ENCODE measurements at places on chromosomes 1 and 21.

- DNase-seq = no peak
Observed at GRCh38 chr1:101044259-101044658, 18.7 kb upstream of the DPH5 start.

DNA sequence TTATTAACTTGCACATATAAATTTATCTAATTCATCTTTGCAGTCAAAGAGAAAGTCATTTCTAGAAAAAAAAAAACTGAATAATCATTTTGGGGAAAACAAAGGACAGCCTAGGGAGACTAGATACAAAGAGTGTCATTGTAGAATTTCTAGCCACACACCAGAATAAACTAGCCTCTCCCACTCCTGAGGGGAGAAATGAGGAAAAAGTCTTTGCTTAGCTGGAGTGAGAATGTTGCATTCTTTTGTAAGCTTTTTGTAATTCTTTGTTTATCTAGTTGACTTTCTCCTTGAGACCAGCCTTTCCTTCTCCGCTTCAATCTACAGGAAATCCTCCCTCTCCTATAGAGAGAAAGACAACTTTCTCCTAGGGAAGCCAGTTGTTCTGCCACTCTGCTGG lies 15.9 kb upstream of the CGN start:
- no peak for DNase-seq

- DNase-seq = no peak
Observed at GRCh38 chr1:69662321-69662720, 94.6 kb downstream of the LRRC7 start.

GRCh38 chr1:228397966-228398365 lies 8.7 kb downstream of the TRIM11 start:
- DNase-seq = no peak

- DNase-seq = no peak
Observed at GRCh38 chr1:147297438-147297837, 55.0 kb downstream of the CHD1L start.

GRCh38 chr1:71687376-71687775 lies 595.0 kb downstream of the NEGR1 start:
- DNase-seq = peak; percentile 72

- DNase-seq = no peak
Observed at GRCh38 chr1:8419172-8419571, 101.3 kb downstream of the SLC45A1 start.

DNA sequence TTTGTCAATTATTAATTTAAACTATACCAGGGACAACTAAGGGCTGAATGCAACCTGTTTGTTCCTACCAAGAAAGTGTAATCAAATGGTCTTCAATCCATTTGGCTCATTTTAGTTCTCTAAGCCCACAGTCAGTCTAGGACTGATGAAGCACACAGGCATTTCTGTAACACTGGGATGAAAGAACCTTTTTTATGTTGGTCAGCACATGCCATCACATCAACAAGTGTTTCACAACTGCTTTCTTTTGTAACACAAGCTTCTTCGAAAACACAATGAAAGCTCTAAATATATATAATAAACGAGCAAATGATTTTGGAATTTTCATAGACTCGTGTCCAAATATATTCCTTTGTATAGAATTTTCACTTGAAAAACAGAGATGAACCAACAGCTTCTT lies 28.8 kb downstream of the HEATR1 start:
- no peak for DNase-seq

GRCh38 chr1:26529405-26529654 lies 231 bp upstream of the RPS6KA1 start:
- no peak for DNase-seq

GRCh38 chr1:208988811-208989222 lies 594.7 kb upstream of the CAMK1G start:
- peak; percentile 40 for DNase-seq

DNA sequence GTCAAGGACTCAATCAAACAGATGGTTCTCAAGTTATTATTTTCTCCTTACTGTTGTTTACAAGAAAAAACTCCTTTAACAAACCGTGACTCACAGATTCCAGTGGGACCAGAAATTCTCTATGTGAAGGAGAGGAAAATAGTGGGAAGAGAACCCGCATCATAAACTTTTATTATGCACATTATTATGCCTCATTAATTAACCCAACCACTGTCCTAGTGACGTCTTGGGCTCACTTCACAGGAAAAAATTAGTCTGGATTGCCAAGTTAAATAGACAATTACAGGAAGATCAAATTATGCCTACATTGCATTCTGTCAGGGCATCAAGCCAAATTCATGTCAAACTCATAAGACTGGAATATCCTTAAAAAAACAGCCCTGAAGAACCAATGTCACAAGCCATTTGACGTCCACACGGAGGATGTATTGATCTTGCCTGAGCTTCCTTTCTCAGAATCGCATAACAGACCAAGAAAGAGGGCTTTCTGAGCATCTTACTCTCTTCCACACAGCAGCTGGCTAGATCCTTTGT lies 347.8 kb downstream of the DUSP10 start:
- no peak for DNase-seq

DNA sequence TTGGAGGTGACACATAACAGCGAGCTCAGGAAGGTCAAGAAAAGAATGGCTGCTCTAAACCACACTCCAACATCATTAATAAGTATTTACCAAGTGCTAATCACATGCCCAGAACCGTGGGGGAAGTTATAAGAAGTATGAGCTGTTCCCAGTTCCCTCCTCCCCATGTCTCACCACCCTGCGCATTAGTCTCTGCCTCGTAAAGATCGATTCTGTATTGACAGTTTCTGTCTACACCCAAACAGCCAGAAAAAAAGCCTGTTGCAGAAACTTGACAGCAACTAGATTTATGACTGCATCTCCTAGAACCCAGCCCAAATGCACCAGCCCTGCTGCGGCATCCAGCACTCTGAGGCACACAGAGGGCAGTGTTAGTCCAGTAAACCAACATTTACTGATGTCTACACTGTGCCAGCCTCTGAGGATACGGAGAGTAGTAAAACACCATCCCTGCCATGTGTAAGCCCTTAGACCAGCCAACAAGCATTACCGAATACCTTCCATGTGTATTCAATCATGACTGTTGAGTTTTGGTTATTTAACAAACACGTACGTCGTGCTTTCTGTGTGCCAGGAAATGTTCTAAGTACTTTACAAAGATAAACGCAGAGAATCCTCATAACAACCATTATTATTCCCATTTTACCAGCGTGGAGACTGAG lies 63.6 kb upstream of the ZBTB40 start:
- DNase-seq = no peak

DNA sequence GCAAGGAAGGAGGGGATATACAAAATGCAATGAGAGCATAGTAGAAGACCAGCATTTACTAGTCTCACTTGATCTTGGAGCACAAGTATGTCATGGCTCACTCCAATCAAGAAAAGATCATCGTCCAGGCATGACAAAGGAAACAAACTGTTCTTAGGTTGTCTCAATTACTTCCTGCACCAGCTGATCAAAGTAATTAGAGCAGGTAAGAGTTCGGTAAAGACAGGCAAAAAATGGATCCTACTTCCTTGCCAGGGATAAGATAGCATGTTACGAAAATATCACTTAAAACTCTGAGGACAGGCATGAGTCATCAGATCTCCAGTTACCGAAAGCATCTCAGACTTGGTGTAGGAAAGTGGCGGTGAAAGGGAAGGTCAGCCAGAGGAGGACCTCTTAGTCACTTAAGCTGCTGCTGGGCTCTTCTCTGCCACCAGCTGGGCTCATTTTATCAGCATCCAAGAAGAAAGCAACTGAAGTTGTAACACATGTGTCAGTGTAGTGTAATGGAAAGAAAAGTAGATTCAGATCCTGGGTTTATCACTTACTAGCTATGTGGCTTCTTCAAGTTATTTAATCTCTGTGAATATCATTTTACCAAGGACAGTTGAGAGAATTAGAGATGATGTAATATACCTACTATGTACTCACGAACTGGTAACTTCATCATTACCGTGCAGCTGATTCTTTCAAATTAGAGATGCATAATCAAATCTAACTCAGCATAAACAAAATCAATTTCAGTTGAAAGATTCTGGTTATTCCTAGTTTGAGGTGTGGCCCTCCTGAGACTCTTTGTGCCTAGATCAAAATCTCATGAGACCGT lies 46.8 kb downstream of the XCL1 start:
- DNase-seq = no peak

DNA sequence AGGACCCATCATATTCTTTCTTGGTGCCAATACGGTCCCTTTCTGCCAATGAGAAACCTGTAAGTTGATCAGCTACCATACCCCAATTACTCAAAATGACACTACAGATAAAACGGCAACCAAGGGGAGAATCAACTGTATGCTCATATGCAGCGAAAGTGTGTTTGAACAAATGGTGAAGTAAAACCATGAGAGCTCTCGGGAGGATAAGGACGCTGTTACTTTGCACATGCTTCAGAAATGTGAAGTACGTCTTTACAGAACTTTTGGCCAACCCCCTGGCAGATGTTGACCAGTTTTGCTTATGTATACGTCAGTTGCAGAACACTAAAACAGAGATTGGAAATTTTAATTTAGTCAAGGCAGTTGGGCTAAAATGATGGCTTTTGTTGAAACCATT lies 79.6 kb downstream of the PROX1 start:
- no peak for DNase-seq

DNA sequence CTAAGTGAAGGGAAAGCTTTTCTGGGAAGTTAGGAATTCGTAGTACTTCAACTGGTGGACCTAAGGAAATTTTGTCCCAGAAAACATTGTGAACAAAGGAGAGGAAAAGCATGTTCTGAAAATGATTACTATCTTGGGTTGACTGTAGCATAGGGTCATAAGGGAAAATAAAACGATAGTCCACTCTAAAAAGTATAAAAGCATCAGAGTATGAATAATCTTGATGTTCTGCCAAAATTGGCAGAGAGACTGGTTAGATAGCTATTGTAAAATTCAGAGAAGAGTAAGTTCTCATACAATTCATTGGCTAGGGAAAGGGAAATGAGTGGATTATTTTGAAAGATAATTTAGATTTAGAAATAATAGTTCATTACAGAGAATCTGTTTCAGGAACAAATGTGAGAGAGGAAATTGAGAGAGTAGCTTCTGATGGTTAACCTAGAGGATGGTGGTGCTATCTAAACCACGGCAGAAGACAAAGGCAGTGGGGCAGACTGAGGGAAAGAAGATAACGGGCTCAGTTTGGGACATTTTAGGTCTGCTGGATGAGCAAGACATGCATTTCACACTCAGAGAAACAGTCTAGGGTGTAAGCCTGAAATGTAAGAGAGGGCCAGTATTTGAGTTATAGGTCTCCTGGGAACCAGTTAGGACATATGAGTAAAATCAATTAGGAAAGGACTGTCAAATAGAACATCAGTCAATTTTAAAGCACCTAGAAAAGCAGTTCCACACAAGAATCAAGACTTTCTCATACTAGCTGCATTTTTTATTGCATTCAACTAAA lies 799.3 kb upstream of the CXADR start:
- no peak for DNase-seq

DNA sequence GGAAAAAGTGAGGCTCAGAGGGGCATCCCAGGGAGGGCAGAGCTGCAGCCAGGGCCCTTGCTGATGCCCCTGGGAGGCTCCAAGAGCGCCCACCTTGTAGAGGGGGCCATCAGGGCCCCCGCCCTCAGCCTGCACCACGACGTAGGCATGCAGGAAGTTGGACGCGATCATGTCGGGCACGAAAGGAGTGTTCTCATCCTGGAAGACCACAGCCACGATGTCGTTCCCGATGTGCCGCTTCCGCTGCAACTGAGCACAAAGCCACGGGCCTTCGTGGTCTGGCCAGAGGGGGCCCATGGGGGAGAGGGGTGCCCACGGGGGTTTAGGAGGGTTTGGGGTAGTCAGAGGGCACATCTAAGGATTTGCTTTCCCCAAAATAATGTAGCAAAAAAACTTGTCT lies 59.1 kb downstream of the RAP1GAP start:
- no peak for DNase-seq

- DNase-seq = no peak
Observed at GRCh38 chr21:21714426-21714825, 716.2 kb downstream of the NCAM2 start.

GRCh38 chr1:15579683-15580047 lies 5.2 kb downstream of the AGMAT start:
- no peak for DNase-seq

DNA sequence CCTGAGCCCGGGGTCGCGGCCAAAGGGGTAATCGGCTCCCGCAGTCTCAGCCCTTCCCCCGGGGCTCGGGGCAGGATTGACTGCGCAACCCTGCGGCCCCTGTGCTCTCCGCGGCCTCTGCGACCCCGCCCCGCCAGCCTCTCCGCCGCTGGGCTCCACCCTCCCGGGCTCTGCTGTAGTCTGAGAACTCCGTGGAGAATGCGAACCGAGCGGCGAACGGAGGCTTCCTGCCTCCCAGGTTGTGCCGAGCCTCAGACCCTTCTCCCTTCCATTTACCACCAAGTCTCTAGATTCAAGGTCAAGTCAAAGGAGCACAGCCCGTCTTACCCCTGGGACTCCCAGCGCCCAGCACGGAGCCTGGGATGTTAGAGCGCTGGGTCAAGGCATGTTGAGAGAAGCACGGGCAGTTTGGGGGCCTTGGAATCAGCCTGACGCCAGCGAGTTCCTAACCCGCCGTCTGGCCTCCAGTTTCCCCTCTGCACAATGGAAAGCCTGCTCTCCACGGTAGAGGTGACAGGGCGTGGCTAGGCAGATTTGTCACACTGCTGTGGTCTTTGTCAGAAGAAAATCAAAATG lies 3.0 kb downstream of the ATP2B4 start:
- DNase-seq = peak; percentile 67

DNA sequence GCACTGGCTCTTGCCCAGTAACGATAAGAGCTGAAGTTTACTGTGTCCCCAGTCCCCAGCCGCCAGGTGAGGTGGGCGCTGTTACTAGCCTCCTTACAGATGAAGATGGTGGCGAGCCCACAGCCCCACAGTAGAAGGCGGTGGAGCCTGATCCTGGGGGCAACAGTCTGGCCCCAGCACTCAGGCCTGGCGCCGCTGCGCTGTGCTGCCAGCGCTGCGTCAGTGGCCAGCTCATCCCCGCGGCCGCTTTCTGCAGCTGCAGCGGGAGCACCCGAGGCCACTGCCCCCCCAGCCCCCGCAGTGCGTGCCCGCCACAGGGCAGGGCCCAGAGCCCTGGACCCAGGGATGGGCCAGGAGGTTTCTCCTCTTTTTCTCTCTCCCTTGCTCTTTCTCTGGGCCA lies 13.3 kb downstream of the H6PD start:
- no peak for DNase-seq

- peak; percentile 4 for DNase-seq
Observed at GRCh38 chr1:21874778-21875547, 62.1 kb downstream of the HSPG2 start.

DNA sequence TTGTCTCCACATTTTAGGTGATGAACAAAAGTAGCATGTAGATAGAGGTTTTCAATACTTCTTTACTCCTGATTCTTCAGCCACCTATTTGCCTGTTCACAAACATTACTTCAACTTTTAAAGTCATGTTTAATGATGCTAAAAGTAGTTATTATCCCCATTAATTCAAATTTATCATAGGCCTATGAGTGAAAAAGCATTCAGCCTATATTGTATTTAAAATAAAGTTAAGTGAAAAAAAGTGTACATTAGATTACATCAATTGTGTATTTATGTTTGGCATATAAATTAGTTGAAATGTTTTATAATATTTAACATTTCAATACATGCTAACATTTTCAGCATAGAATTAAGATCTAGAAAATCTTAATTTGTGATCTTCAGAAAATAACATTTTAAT lies 10.5 kb downstream of the CDKN2C start:
- DNase-seq = no peak
